Panc1 (cell line): ENCODE measurements at places on chromosomes 16 and 17. TPM values are rescaled to one million over a fixed set of nuclear protein-coding genes. Genes with fewer than 3 reads are reported as not detected.

Gene TNK1
- total RNA-seq, result 6.2 TPM

Gene ERAL1
- total RNA-seq, result 74.2 TPM

Gene SCNN1B
- 10.7 TPM for total RNA-seq

Gene NKD1
- 0.18 TPM for total RNA-seq

Gene SGCA
- total RNA-seq, result not detected

Gene SLC2A4
- 0.31 TPM for total RNA-seq

Gene ZNF598
- 85.7 TPM for total RNA-seq

Gene TMEM238L
- total RNA-seq, result not detected

Gene RNF227
- 2.6 TPM for total RNA-seq

Gene CHST4
- 1.1 TPM for total RNA-seq

Gene DNAI2
- total RNA-seq, result not detected

Gene CA7
- not detected for total RNA-seq

Gene TPSAB1
- total RNA-seq, result not detected

Gene NRN1L
- 1.1 TPM for total RNA-seq

Gene PDIA2
- 1.1 TPM for total RNA-seq

Gene ANKRD40CL
- total RNA-seq, result not detected

Gene TMEM186
- 12.4 TPM for total RNA-seq

- no peak overlapping the region for H3K4me3 ChIP-seq
- H3K27me3 ChIP-seq, result peaks cover 7% of the 10 kb centered on the region
- no peaks in the 10 kb centered on the region for H3K36me3 ChIP-seq
Measured at GRCh38 chr16:86363836-86364618, 146.3 kb upstream of the FOXF1 start.

- H3K27ac ChIP-seq, result no peak overlapping the region
- no peaks in the 10 kb centered on the region for H3K27me3 ChIP-seq
- no peak for DNase-seq
Measured at GRCh38 chr16:85474621-85475217, 138.4 kb upstream of the GSE1 start.

DNA sequence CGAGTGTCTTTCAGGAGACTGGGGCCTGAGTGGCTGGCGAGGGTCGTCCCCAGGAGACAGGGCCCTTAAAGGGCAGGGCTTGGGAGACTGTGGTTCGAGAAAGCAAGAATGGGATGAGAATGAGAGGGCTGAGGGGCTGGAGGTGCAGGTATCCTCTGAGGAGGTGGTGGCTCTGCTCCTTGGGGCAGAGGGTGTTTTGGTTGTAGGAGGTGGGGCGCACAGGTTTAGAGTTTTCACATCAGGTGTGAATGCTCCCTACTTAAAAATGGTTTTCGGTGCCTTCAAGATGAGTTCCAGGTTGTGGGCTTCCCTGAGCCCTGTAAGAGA, 430 bp downstream of the BCAS3 start:
- no peaks in the 10 kb centered on the region; the same call in 1 of the 2 replicates for H3K36me3 ChIP-seq
- H3K27me3 ChIP-seq, result no peaks in the 10 kb centered on the region
- DNase-seq, result no peak
- peak overlapping the region; percentile 63 for H3K4me3 ChIP-seq
- H3K4me1 ChIP-seq, result no peaks in the 10 kb centered on the region

GRCh38 chr16:14286368-14287230, 215.5 kb downstream of the MRTFB start:
- DNase-seq, result no peak
- no peaks in the 10 kb centered on the region for H3K27me3 ChIP-seq
- peaks cover 13% of the 10 kb centered on the region for H3K4me1 ChIP-seq
- no peaks in the 10 kb centered on the region for H3K36me3 ChIP-seq

DNA sequence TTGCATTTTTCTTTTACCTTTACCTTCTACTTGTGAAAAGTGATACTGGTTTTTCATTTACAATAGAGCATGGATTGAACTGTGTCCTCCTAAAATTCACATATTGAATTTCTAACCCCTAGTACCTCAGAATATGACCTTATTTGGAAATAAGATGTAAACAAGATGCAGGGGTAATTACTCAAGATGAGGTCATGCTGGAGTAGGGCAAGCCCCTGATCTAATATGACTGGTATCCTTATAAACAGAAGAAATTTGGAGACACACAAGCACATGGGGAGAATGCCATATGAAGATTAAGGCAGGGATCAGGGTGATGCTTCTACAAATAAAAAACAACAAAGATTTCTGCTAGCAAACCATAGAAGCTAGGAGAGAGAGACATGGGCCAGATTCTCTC, 12.2 kb downstream of the MYH13 start:
- no peaks in the 10 kb centered on the region for H3K4me1 ChIP-seq
- no peak for DNase-seq

DNA sequence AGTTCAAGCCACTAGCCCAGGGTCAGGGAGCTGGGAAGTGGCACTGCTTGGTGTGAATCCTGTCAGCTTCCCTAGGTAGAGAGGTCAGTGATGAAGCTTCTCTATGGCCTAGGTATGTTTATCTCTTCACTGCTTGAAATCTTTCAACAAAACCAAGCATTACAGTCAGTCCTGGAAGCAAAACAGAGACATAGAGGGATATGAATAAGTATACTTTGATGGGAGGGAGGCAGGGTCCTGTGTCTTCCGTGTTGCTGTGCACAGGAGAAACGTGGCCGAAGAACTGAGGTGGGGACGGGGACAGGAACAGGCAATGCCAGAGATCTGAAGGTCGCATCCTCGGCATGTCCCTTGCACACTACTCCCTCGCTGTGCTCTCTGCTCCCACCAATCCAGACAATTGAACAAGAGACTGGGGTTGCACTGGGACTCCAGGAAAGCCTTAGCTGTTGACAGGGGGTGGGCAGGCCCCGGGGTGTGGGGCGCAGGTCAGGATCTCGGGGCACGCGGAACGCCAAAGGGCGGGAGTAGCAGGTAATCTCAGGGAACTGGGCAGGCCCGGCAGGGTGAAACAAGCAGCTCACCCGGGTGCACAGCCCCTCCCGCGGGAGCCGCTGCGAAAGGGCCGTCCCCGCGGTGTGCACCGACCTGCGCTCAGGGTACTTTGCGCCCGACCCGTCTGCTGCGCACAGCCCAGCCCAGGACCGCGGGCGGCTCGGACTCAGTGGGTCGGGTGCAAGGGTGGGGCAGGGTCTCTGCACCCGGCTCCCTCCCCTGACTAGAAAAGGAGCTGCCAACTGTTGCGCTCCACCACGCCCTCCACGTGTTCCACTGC, at the start of gene MT1H:
Gene MT1H, plus strand, starts transcription at position 810 of the 835 bp plus-strand sequence. CDS start 71 bp downstream, outside the sequence.
- no peak within 1 kb of the TSS for H3K4me3 ChIP-seq
- no peaks in the 10 kb centered on the region for H3K4me1 ChIP-seq
- no peak for DNase-seq
- H3K27me3 ChIP-seq, result no peaks in the 10 kb centered on the region
- no peaks in the 10 kb centered on the region for H3K36me3 ChIP-seq

DNA sequence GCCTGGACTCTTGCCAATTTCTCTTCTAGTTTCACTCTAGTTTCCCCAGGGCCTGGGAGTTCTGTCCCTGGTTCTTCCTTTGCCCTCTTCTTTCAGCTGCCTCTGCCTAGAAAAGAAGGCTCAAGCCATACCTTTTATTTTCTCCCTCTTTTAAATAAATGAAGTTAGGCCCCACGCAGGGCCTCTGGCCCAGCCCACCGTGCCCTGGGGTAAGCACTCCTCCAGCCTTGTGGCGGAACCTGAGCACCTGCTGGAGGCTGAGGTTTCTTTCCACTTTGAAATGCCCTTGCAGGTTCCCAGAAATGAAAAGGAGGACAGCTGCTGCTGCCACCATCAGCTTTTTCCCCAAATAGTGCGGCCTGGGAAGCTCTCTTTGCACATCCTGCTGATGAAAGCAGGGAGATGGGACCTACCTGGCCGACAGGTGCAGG, 139.4 kb downstream of the CCDC182 start:
- no peaks in the 10 kb centered on the region for H3K27me3 ChIP-seq
- no peak overlapping the region for H3K27ac ChIP-seq
- no peaks in the 10 kb centered on the region for H3K36me3 ChIP-seq
- 0 out of 2 replicates have a peak, but pooled peaks cover 2% of the 10 kb centered on the region for H3K4me1 ChIP-seq
- DNase-seq, result no peak

GRCh38 chr16:85386467-85387170, 226.5 kb upstream of the GSE1 start:
- DNase-seq, result no peak
- H3K36me3 ChIP-seq, result no peaks in the 10 kb centered on the region
- H3K4me1 ChIP-seq, result peaks cover 10% of the 10 kb centered on the region
- no peak overlapping the region for H3K27ac ChIP-seq

DNA sequence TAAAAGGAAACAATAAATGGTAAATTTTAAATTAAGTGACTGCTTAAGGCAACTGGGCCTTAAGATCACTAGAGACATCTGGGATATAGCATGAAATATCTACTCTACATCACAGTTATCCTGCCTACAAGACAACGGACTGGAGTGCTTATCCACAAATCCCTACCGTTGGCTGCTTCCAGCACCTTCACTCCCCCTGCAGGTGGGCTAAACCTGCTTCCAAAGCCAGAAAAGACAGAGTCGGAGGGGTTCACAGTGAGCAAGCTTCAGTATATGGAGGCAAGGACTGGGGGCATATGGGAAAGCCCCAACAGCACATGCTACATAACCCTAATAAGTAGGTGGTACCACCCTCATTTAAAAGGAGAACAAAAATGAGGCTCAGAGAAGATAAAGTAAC, 45.3 kb downstream of the GRIN2A start:
- no peaks in the 10 kb centered on the region for H3K27me3 ChIP-seq
- no peak overlapping the region for H3K4me3 ChIP-seq
- no peak overlapping the region for H3K27ac ChIP-seq
- DNase-seq, result no peak

DNA sequence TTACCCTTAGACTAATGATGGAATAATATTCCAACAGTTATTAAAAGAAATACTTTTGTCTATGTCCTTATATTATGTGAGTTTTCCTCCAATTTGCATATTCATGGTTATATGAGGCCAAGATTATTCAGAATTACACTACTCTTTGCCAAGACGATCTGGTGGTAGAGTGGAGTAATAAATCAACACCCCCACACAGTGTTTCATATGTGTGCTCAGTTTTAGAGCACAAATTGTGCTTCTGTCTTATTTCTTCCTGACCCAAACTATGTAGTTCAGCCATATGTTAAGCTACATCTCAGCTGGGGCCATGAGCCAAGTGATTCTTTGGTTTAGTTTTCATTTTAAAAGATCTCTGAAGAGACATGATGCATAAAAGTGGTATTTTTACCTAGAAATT, 26.9 kb upstream of the PPM1E start:
- peaks cover 4% of the 10 kb centered on the region; the same call in 1 of the 2 replicates for H3K4me1 ChIP-seq
- H3K27ac ChIP-seq, result no peak overlapping the region
- no peaks in the 10 kb centered on the region for H3K27me3 ChIP-seq
- DNase-seq, result no peak
- no peaks in the 10 kb centered on the region for H3K36me3 ChIP-seq
- H3K4me3 ChIP-seq, result no peak overlapping the region

GRCh38 chr16:28304214-28304613, 11.9 kb downstream of the SBK1 start:
- no peak overlapping the region for H3K27ac ChIP-seq
- DNase-seq, result no peak
- H3K4me1 ChIP-seq, result no peaks in the 10 kb centered on the region
- H3K27me3 ChIP-seq, result no peaks in the 10 kb centered on the region
- H3K36me3 ChIP-seq, result no peaks in the 10 kb centered on the region

DNA sequence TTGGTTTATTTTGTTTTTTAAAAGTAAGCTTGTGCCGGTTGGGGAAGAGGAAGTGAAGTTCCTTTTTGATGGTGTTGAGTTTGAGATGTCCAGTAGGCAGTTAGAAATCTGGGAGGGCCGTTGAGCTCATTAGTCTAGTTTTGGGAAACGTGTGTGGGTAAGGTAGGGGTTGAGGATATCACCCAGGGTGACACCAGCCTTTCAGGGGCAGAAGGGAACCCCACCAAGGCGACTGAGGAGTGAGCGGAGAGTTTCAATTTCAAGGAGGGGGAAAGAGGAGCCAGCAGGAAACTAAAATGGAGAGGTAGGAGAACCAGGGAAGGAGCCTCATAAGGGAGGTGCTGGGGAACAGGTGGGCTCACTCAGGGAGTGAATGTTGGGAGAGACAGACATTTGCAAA, 22.7 kb downstream of the HAPSTR1 start:
- H3K36me3 ChIP-seq, result peaks cover 60% of the 10 kb centered on the region
- H3K4me3 ChIP-seq, result no peak overlapping the region
- no peak for DNase-seq
- H3K27me3 ChIP-seq, result no peaks in the 10 kb centered on the region
- H3K27ac ChIP-seq, result peak overlapping the region; percentile 13; the same call in 1 of the 2 replicates

GRCh38 chr17:47078801-47079200, 99.7 kb upstream of the RPRML start:
- no peak overlapping the region for H3K27ac ChIP-seq
- DNase-seq, result no peak
- no peak overlapping the region for H3K4me3 ChIP-seq
- H3K4me1 ChIP-seq, result no peaks in the 10 kb centered on the region

DNA sequence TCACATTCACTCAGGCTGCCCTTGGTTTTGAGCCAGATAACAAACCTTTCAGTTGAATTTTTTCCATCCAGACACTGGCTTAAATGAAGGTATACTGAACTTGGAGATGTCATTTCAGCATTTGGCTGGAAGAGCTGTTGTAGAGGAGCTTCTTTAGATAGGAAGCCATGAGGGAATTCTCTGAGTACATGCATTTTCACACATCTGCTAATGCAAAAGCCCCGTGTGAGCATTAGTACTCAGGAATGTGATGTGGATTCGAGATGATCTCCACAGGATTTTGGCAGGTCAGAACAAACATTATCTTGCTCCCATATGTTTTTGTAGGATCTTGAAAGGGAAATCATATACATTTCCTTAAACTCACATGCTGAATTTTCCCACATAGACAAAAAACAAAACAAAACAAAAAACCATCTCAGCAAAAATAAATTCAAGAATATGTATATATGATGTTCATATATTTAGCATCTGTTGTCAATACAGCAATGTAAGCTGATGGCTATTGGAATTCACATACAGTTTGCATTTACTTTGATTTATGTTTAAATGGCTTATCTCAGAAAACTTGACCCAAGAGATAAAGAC, 277.2 kb upstream of the TBX2 start:
- no peak overlapping the region for H3K4me3 ChIP-seq
- H3K4me1 ChIP-seq, result no peaks in the 10 kb centered on the region; the same call in 1 of the 2 replicates
- H3K36me3 ChIP-seq, result no peaks in the 10 kb centered on the region; the same call in 1 of the 2 replicates

DNA sequence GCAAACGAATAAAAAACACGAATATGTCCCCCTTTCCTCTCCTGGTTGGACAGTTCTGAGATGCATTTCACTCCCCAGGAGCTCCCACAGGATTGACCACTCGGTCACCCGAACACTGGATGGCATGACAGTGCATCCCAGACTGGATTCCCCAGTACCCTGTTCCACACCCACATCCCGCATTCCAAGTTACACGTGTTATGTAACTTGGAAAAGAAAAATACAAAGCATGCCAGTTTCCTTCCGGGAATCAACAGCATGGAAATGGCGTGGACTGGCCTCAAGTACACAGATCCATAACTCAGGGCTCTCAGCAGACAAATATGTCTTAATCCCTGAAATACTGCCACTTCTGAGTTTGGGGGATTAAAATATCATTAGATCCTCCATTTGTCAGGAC, 12.6 kb upstream of the KLHL36 start:
- no peaks in the 10 kb centered on the region for H3K4me1 ChIP-seq
- no peak for DNase-seq
- H3K4me3 ChIP-seq, result no peak overlapping the region

DNA sequence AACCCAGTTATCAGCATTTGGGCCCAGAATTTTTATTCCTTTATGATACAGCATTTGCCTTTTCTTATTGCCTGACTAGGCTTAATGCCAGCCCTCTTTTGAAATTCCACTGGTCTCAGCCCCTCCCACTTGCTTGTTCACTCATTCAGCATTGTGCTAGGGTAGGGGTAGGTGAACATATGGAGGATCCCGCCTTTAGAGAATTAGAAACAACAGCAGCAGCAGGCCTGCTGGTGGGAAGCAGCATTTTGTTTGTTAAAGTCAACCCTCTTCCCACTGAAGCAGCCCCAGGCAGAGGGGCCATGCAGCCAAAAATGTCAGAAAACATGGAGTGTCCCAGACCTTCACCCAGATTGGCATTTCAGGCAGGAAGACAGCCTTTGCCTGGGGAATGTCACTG, 1355.2 kb downstream of the CDH8 start:
- DNase-seq, result no peak
- H3K36me3 ChIP-seq, result no peaks in the 10 kb centered on the region
- no peaks in the 10 kb centered on the region for H3K4me1 ChIP-seq
- no peaks in the 10 kb centered on the region for H3K27me3 ChIP-seq
- H3K4me3 ChIP-seq, result no peak overlapping the region
